ENCODE measurements at places on chromosomes 2 and 18.

- DNase-seq, result no peak
Measured at GRCh38 chr2:127293386-127293747, 577 bp downstream of the ERCC3 start.

GRCh38 chr2:10193851-10194820, 71.6 kb downstream of the RRM2 start:
- DNase-seq, result no peak

- no peak for DNase-seq
Measured at GRCh38 chr2:216202626-216203250, 93.6 kb downstream of the XRCC5 start.

DNA sequence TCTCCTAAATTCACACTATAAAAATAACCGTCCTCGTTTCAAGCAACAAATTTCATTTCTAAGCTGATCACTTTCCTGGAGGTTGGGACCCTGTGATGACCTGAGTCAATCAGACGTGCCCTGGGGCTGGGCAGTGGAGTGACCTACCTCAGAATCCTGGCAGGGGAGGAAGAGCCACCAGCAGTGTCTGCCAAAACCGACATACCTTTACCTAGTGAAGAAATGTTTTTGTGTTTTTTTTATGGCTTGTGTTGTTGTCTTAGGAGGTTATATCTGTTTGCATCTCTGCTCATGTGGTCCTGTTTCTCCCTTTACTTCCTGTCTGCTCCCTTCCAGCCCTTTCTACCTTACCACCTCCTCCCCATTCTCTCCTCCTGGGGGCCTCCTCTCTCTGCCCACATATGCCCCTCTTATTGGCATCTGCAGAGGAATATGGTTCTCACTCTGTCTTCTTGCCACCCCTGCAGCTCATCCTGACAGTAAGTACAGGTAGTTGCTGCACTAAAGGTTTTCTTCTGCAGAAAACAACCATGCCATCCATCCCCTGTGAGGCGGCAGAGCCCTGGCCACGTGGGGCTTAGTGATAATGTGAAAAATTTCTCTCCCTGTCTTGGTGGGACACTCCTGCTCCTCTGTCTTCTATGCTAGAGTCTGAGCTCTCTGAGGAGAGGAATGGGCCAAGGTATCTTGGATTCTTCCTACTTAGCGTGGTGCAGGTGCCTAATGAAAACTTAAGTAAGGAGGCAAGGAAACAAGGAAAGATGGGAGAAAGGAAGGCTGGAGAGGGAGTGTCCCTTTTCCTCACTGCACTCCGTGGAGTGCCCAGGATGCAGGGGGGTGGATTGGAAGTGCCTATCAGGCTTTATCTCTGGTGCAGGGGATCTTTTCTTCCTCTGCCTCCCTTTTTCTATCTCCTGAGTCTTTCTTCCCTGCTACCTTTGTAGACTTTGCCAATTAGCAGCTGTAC, 15.4 kb downstream of the ACOXL start:
- no peak for DNase-seq

DNA sequence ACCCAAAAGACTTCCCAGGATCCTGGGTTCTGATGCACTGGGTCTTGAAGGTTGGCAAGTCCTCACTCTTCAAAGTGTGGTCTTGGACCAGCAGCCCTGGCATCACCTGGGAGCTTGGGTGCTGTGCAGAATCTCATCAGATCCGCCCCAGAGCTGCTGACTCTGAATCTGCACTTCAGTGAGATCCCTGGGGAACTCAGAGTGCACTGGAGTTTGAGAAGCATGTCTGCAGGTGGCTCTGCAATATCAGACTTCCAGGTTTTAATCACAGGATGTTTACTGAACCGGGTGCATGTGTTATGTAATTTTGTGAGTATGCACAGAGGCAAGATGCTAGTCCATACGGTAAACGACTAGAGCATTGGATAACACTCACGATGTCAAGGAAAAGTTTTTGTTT, 58.0 kb upstream of the BOD1L2 start:
- no peak for DNase-seq

DNA sequence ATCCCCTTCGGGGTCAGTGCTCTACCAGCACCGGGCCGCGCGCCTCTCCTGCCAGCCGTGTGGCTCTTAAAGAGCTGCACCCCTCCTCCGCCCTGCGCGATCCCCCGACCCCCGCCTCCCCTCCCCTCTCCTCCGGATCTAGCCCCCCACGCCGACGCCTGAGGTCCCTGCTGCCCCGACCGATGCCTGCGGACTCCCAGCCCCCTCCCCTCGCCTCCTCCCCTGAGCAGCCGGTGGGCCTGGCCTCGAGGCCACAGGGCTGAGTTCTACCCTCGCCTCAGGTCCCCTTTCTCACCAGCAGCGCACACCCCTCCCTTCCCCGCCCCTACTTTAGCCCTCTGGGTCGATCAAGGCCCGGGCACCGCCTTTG, 5.8 kb upstream of the SIX3 start:
- DNase-seq, result no peak

DNA sequence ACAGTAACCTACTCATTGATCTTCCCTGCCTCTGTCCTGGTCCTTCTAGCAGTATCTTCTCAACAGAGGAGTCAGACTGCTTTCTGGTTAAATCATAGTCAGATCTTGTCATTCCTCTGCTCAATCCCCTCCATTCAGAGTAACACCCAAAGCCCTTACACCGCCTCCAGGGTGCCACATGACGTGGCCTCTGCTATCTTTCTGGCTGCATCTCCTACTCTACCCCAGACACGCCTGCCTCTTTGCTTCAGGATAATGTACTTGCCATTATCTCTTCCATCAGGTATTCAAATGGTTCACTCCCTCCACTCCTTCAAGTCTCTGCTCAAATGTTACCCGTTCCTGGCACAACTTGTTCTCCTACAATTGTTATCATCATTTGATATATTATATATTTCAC, 36.3 kb upstream of the ACVR2A start:
- no peak for DNase-seq

DNA sequence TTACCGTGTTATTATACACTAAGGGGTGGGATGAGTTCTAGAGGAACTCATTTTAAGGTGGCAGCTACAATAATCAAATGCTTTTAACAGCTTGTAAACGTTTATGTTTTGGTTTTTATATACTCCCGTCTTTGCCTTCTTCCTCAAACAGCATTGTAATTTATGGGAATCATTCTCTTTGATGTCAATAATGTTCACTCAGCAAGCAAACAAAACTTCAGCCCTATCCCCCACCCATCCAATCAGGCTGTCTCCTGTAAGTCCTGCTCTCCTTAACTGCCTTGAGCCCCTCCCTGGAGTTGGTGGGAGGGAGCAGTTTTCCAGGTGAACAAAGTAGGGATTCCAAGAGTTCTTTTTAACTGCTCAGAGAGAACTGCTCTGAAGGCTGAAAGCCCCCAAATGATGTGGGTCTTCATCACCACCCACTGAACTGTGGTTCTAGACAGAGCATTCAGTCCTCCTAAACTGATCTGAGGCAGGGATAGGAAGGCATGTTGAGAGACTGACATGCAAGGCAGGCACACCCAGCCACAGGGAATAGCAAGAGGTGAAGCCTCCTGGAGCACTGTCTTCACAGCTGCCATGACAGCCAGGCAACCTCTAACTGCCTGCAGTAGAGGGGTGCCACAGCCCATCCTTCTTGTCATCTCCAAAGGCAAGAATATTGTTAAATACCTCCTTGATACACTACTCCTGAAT, 17.5 kb downstream of the MYO5B start:
- no peak for DNase-seq

DNA sequence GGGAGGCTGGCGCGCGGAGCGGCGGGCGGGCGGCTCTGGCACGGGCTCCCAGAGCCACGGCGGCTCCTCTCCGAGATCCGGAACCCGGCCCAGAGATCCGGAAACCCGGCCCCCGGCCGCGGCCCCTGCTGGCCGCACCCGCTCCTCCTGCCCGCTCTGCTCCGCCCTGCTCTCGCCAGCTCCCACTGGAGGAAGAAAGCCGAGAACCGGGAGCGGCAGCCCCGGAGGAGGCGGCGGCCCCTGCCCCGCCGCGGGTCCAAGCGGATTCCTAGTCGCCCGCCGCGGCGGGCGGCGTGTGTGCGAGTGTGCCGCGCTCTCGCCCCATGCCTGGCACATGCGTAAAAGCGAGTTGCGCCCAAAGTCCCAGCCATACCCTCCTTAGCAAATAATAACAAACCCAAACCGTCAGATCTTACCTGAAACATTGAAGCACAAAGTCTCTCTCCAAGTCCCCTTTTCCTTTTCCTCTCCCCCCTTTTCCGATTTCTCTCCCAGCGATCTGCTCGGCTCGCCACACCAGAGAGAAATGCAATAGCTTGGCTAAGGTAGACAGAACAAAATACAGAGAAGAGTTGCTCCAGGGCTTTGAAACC, 108.7 kb upstream of the KCTD1 start:
- DNase-seq, result peak; percentile 68

- no peak for DNase-seq
Measured at GRCh38 chr2:2656115-2657011, 325.3 kb upstream of the MYT1L start.

- DNase-seq, result no peak
Measured at GRCh38 chr2:106530866-106531265, 43.7 kb downstream of the CD8B2 start.

GRCh38 chr18:5444269-5444668, 99.5 kb downstream of the EPB41L3 start:
- no peak for DNase-seq

DNA sequence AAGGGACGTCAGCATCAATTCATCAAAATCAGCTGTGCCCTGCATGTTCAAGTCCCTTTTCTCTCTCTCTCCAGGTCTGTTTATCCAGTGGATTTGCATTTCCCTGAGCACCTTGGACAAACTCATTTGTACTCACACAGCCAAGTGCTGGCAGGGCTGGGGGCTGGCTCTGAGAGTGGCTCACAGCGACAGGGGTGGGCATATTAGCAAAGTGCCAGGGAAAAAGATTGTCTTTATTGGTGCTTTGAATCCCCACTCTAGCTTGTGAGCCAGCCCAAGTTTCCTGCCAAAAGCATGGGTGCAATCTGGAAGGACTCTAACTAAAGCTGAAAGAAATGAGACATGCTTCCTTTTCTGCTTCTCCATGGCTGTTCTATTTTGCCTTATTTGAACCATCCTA, 56.6 kb downstream of the ACOXL start:
- no peak for DNase-seq

All from RWPE2 (cell line).